ENCODE measurements at places on chromosomes 5 and 9. TPM values are rescaled to one million over a fixed set of nuclear protein-coding genes. Genes with fewer than 3 reads are reported as not detected.

GRCh38 chr9:137989999-137990715 is 112.6 kb downstream of the CACNA1B start:
- no peak for DNase-seq

DNA sequence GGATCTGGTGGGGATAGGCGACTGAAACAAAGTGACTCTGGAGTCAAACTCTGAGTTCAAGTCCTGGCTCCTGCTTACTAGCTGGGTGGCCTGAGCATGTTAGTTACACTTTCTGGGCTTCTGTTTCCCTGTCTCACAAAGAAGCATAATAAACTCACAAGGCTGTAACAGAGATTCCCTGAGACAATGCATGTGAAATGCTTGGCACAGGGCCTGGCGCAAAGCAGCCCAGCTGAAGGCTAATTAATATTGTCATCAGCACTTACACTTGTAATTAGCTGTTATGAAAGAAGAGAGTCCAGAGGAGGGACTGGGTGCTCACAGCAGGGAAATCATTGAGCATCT is 64.1 kb upstream of the SPOCK1 start:
- no peak for DNase-seq

DNA sequence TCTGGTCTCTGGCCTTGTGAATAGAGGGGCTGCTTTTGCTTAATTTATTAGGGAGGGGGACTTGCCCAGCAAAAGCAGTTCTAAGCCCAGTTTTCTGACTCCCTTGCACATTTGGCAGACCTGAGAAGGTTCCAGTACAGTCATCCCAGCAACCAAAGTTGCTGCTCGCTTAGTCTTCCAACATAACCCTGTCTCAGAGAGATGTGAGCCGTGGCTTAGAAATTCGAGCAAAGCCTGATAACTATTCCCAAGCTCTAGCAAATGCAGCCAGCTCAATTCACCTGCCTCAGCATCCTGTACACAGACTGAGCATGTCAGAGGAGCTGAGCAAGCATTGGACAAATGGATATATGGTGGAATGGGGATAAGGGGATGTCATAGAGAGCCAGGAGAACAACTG is 401.9 kb downstream of the SPOCK1 start:
- no peak for DNase-seq

GRCh38 chr5:60576425-60576824 is 123.5 kb downstream of the DEPDC1B start:
- DNase-seq = no peak

DNA sequence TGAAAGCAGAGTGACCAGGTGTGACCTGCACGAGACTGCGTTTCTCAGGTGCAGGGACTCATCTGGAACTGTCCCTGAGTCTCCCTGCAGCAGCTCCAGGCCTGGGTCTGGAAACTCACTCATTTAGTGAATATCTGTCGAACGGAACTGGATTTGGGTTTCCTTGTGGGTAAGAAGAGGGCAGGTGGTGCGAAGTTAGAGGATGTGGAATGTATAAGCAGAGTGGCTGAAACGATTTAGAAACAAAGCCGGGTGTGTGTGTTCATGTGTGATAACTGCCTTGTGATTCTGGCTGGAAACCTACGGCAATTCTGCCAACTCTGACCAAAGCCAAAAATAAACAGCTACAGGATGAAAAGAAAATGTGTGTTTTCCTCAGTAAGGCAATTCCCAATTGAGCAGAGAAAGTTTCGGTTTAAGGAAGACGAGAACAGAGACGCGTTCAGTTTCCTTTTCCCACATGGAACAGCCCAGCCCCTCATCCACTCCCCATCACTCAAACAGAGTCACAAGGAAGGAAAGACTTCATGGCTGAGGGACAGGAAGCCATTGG is 130.3 kb downstream of the NSG2 start:
- no peak for DNase-seq

PCDHA2 gene
- not detected for total RNA-seq

RMRP gene
- 15,791 TPM for total RNA-seq

SPATA31C1 gene
- not detected for total RNA-seq

SPATA6L gene
- total RNA-seq = 0.30 TPM
